Umbilical cord (tissue), 2 donors: ENCODE measurements at places on chromosomes 11 and 22.
A peak's percentile ranks its signal among the peaks of the same experiment; 100 is the strongest.

- peak; percentile 46 for DNase-seq
These were observed 71.5 kb downstream of the RCN1 start for GRCh38 chr11:32162351-32162750.

DNA sequence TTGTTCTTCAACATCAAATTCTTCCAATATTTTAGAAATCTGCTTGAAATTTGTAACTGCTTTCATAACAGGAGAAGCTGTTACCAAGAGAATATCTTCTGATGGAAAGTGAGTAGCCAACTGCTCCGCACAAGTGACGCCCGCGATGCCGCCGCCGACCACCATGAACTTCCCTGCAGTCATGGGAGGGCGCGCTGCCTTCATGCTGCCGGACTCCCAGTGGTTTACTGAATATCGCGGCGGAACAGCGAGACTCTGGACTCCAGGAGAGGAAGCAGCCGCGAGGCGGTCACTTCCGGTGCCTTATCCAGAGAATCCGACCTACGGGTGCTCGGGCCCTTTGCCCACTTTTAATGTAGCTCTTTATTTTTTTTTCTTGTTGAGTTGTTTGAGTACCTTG is 190.6 kb downstream of the GUCY1A2 start:
- DNase-seq, result no peak

DNA sequence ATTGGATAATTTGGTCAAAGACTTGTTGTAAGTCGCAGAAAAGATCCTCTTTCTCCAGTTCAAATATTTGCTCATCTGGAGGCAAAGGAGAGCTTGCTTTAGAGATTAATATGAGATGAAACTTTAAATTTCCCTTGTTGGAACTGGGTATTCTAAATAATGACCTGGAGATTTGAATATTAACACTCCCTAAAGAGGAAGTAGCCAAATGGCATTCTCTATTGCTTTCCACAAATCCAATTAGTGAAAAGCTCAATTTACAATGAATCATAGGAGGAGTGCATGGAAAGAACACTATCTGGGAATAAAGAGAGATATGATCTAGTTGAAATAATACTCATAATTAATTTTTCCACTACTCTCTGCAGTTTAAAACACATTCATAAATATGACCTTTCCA is 641.6 kb upstream of the TENM4 start:
- no peak for DNase-seq

DNA sequence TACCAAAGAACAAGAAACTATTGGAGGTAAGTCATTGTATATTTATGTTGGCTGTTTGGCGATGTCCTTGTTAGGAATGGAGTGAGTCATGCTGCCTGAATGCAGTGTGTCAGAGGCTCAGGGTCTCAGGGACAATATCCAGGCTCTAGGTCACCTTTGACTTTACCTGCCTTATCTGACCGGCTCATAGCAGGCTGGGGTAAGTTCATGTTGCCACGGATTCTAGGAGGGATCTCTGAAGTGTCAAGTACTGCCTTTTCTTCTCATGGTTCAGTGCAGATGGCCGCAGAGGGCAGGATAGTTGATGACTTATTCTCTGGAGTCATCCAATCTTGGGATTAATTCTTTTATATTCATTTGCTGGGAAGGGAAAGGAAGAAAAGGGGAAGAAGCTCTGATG is 53.2 kb downstream of the SPON1 start:
- no peak for DNase-seq

DNA sequence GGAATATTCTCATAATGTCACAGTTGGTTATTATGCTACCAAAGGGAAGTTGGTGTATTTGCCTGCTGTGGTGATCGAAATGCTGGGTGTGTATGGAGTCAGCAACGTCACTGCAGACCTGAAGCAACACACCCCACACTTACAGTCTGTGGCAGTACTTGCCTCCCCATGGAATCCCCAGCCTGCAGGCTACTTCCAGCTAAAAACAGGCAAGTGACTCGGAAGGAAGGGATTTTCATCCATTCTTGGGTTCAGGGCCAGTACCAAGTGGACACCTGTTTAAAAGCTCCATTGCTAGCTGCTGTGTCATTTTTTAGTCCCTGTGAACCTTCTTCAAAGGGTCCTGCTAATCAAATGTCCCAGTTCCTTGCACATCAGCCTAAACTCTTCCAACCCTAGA is 149.6 kb downstream of the C11orf91 start:
- DNase-seq, result no peak

GRCh38 chr11:132540581-132540980 is 991.7 kb downstream of the OPCML start:
- DNase-seq, result no peak

DNA sequence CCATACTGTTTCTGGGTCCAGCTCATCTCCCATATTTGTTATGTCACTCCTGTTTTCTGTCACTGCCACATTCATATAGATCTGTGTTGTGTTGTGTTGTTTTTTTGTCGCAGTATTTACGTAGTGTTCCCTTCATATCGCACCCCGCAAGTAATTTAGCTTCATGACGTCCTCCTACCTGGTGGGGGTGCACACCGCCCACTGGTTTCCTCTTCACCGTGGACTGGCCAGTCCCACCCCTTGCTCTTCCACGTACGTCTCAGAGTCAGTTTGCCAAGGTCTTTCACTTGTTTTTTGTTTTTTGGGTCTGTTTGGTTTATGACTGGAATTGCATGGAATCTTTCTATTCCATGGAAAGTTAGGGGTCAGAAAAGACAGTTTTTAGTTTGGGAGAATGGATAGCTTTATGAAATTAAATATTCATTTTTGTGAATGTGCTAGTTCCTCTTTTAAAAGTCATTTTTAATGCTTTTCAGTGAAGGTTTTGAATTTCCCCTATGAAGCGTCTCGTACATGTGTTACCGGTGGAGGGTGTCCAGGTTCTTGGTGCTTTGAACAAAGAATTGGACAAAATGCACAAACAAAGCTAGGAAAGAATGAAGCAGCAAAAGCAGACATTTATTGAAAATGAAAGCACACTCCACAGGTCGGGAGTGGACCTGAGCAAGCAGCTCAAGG is 134.3 kb downstream of the TBC1D22A start:
- no peak for DNase-seq

DNA sequence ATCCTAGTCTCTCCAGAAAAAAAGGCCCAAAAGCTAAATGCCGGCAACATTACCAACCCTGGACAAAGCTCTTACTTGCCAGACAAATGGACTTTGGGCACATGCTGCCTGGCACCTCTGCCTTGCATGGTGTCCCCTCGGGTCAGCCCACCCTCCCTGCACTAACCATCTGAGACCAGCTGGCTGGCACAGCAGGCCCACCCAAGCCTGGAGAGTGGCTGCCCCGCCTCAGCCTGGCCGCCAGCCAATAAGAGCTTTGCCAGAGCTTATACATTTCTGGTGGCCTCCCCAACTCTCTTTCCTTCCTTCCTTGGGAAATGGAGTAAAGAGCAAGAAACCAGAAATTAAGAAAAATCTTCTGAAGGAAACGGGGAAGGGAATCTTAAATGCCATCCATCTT is 24.5 kb downstream of the MCHR1 start:
- DNase-seq, result peak; percentile 48

- peak; percentile 28 for DNase-seq
These were observed 425.9 kb downstream of the TMEM135 start for GRCh38 chr11:87463486-87464102.

DNA sequence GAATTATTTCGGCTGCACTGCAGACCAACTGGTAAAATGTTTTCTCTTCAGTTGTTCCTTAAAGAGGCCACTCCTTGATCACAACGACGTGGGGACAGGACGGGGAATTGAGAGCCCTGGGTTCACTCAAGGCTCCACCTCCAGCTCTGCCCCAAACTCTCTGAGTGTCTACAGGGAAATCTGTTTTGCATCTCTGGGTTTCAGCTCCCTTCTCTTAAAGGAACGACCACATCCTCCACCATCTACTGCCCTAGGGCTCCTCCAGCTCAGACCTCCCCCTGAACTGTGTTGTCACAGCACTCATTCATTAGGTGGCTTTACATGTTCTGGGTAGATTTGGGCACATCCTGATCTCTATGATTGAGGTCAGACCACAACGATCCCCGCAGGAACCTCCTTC is 5.1 kb upstream of the PPFIA1 start:
- DNase-seq, result no peak

DNA sequence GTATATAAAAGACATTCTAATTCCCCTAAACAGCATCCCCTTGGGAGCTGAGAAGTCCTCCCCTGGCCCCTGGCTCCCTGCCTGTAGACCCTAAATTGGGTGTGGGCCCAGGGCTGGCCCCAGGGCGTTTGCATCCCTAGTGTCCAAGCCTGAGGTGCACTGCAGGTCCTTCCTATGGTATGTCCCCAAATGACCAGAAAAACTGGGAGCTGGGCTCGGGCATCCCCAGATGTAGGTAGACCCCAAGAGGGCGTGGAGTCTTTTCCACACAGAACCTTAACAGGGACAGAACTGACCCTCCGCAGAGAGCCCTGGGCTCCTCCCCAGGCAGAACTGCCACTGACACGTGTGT is 782 bp upstream of the OSBPL5 start:
- DNase-seq, result no peak

DNA sequence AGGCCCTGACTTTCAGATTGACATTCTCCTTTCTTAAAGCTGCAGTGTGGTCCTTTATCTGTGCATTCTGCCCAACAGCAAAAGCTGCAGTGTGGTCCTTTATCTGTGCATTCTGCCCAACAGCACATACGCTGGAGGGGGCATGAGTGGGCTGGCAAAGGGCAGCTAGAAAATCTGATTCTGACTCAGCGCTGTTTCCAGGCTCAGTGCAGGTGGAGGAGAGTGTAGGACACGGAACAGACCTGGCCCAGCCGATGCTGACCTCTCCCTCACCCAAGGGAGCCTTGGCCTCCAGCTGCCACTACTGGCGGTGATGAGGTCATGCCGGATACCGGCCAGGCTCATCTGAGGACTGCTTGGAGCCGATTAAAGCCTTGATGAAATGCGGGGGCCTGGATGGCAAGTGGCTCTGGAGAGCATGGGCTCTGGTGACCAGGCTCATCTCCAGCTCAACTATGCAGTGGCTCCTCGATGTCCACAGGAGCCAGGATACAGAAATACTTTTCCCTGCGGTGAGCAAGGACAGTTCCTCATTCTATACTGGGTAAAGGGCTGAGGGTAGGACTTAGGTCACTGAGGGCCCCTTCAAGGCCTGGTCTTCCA is 84.6 kb downstream of the CLPB start:
- DNase-seq, result no peak

DNA sequence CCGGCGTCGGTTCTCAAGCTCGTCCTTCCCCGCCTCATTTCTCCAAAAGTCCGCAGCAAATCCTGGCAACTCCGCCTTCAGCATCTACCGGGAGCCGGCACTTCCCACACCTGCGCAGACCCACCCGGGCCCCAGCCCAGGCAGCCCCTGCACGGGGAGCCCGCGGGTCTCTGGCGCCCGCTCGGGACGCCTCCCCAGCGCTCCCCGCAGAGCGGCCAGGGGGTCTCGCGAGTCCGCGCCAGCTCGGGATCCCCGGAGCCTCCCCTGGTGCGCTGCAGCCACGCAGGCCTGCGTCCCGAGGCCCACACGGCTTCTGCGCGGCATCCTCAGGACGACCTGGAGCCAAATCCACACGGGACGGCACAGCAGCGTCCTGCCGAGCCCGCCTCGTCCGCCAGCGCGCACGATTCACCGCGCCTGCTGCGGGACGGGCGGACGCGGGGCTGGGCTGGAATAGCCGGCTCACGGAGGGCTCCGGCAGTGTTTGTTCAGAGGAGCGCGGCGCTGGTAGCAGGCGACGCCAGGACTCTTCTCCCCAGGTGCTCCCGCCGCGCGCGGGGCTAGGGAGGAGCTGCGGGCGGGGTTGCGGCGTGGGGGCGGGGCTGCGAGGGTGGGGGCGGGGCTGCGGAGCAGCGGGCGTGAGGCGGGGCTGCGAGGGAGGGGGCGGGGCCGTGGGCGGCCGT is 816 bp upstream of the PHRF1 start:
- DNase-seq, result peak; percentile 76

- no peak for DNase-seq
These were observed 4.4 kb upstream of the MEN1 start for GRCh38 chr11:64814712-64815187.

DNA sequence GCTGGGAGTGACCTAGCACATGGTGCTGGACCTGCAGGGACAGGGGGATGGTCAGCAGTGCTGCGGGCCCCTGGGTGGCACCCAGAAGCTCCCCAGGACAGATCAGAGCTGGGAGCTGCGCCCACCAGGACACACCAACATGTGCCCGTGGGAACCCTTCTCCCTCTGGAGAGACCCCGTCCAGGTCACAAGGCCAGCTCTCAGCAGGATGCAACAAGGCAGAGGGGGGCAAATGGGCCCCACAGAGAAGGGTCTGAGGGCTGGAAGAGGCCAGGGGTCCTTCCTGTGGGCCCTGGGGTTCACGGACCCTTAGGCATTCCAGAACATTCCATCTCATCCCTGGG is 6.2 kb downstream of the DUSP8 start:
- DNase-seq, result no peak

GRCh38 chr11:104813532-104813931 is 84.7 kb downstream of the CASP12 start:
- DNase-seq, result no peak

DNA sequence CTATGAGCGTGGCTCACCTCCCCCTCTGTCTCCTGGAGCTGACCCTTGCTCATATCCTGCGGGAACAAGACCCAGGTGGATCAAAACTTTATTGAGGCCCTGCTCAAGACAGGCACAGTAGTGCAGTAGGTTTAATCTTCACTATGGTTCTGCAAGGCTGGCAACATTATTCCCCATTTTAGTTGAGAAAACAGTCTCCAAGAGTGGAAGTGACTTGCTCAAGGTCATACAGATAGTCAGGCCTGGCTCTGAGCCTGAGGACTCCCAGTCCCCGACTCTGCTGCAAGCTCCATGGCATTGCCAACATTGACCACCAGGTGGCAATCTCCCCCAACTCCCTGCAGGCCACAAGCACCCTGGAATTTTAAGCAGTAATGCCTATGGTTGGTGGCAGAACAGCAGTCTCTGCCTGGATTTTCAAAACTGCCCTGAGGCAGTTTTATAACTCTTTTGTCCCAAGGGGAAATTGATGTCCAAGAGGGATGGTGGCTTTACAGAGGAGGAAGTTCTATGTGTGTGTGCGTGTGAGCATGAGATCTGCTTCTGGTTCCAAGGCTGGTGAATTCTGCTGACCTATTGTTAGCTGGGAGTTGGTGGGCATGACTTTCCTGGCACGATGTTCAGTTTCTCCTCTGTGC is 34.1 kb downstream of the NEU3 start:
- peak; percentile 81 for DNase-seq

- DNase-seq, result no peak
These were observed 9.9 kb downstream of the P2RY6 start for GRCh38 chr11:73281796-73282660.

GRCh38 chr22:22228421-22228820 is 16.2 kb upstream of the VPREB1 start:
- no peak for DNase-seq

DNA sequence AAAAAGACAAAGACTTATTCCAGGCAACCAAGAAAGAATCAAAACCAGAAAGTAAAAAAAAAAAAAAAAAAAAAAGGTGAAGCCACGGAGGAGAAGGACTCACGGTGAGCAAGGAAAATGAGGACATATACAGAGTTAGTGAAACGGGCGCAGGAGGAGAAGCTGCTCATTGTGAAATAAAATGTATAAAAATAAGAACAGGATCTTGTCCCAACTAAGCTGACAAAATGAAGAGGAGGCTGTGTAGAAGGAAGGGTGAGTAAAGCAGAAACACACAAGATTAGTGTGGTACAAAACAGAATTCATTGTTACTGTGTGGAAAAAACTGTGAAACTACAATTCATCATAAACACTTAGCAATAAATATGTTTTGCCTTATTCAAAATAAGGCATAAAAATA is 7.6 kb downstream of the IL17REL start:
- DNase-seq, result no peak
